SW 1271 (cell line): ENCODE measurements at places on chromosomes 11 and 22.

DNA sequence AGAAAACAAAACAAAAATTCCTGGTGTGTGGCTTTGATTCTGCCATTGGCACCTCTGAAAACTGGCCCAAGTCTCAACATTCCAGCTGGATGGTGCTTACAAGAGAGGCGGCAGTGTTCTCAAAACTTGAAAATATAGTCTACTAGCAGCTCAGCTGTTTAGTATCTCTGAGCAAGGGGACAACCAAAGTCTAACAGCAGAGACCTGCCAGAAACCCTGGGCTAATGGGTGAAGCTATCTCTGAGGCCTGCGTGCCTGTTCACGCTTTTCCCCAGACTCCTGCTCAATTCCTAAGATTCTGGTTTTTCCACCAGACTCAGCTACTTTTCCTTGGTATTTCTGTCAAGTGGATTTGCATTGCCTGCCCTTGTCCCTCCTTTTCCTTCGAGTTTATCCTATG is 17.9 kb downstream of the TMEM218 start:
- DNase-seq: no peak

DNA sequence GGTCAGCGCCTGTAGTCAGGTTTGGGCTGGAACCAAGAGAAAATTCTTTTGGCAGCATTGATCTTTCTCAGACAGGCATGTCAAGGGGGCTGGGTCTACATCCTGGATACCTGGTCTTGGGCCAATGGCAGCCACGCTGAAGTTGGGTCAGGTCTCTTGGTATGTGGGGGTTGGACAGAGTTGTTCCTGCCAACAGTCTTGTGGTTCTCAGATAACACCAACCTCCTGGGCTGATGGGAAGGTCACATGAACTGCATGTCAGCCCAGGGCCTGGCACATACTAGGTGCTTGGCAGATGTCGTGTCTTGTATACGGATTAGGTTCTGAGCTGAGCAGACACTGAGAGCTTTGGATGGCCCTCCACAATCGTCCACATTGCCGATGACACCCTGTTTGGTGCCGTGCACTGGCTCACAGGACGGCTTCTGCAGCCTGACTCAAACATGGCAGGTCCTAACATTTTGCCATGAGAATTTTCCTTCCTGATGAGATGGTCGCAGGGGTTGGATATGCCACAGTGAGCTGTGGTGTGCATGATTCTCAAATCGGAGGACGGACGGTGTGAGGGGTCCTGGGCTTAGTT is 42.0 kb downstream of the FBLN1 start:
- no peak for DNase-seq

DNA sequence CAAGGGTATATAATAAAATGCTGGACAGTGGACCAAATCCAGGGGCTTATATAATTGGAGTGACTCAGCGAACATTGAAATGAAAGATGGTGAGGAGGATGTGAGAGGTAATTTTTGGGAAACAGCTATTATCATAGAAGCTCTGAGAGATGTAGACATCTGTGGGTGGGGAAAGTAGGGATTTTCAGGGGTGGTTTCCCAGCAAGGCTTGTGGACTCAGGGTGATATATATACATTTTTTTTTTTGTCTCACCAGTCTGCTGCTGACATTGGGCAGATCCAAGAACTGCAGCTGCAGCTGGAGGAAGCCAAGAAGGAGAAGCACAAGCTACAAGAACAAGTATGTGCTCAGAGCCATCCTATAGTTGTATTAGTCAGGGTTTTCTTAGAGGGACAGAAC is 208.1 kb downstream of the MYO18B start:
- no peak for DNase-seq

GRCh38 chr11:18772211-18772610 is 19.4 kb downstream of the PTPN5 start:
- DNase-seq: no peak

- DNase-seq: no peak
Measured at GRCh38 chr11:315516-315994, 1.7 kb downstream of the IFITM1 start.

DNA sequence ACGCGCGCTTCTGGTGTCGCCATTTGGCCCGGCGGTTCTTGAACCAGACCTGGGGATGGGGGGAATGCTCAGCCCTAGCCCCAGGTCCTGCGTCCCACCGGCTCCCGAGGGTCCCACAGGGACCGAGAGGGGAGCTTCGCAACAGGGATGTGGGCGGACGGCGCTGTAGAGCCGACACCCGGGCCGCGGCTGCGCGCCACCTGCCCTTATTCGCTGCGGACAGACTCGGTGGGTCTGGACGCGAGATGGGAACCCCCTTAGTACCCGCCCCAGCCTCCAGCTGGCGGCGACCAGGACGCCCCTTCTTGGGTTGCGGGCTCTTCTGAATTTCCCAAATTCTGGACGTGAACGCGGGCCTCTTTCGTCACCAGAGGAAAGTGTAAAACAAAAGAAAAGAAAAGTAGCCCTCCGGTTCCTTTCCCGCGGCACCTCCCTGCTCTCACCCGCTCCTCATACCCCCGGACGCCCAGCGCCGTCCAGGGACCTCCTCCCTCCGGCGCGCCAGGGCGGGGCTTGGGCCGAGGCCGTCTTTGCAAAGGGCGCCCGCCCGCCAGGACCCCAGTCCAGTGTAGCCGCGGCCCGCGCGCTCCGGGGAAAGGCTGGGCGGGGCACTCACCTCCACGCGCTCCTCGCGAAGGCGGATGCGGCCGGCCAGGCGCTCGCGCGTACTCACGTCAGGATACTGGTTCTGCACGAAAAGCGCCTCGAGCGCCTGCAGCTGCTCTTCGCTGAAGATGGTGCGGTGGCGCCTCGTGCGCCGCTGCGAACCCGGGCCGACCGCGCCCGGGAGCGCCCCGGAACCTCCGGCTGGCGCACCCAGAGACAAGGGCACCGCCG is 827 bp downstream of the GSC2 start:
- no peak for DNase-seq

DNA sequence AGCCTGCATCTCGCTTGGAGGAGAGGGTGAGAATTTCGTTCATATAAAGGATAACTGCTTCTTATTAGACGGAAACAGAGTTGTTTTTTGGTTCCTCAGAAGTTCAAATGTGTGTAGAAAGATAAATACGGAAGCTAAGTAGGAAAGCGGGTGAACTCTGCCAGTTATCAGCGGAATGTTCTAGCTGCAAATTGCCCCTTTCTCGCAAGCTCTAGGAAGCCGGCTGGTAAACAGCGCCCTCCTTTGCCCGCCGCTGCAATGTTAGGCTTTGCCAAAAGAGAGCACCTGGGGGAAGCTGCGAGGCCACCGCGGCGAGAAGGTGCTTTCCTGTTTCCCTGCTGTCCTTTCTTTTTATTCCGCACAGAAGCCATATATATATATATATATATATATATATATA is 67.0 kb downstream of the IGLL5 start:
- DNase-seq: no peak

- no peak for DNase-seq
Measured at GRCh38 chr11:92111287-92111686, 113.3 kb upstream of the FAT3 start.

DNA sequence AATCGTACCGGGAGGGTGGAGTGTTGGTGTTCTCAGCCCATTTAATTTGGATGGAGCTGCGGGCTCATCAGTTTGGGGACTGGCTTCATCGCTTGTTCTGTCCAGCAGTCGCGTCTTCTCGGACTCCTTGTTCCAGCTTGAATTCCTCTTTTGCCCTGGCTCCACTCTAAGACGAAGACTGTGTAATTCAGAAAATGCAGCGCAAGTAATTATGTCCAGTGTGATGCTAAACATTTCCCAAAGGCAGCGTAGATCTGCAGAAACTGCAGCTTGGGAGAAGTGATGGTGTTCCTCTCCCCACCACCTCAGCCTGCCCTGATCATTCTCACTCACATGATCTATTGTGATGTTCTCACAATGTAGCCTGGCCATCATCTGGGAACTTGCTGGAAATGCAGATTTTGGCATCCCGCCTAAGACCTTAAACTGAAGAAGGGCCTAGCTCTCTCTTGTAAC is 666 bp downstream of the SLC25A18 start:
- no peak for DNase-seq

GRCh38 chr11:130549393-130549999 is 101.1 kb downstream of the ADAMTS15 start:
- DNase-seq: no peak

DNA sequence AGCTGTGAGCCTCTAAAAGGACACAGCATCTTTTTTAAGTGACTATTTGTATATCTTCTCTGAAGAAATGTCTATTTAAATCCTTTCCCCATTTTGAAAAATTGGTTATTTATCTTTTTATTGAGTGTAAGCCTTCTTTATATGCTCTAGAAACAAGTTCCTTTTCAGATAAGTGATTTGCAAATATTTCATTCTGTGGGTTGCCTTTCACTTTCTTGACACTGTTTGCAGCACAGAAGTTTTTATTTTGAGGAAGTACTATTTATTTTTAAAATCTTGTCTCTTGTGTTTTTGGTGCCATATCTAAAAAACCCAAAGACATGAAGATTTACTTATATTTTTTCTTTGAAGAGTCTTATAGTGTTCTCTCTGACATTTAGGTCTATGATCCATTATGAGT is 40.1 kb upstream of the LYVE1 start:
- DNase-seq: no peak

DNA sequence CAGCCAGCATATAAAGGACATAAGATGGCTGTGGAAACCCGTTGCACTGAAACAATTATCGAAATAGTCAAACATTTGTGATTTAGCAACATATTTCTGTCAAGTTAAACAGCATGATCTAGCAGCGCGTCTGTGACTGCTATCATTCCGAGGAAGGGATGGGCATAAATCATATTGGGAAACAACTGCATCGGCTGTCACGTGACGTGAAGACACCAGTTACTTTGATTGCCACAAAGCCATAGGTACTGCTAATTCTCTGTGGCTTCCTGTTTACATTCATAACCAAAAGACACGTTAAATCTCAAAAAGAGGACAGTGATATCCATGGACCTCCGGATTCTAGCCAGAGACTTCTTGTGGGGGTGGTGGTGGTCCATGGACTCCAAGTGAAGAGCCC is 87.8 kb downstream of the CACNA1I start:
- no peak for DNase-seq

GRCh38 chr11:43837879-43838278 is 42.8 kb upstream of the ALKBH3 start:
- no peak for DNase-seq

DNA sequence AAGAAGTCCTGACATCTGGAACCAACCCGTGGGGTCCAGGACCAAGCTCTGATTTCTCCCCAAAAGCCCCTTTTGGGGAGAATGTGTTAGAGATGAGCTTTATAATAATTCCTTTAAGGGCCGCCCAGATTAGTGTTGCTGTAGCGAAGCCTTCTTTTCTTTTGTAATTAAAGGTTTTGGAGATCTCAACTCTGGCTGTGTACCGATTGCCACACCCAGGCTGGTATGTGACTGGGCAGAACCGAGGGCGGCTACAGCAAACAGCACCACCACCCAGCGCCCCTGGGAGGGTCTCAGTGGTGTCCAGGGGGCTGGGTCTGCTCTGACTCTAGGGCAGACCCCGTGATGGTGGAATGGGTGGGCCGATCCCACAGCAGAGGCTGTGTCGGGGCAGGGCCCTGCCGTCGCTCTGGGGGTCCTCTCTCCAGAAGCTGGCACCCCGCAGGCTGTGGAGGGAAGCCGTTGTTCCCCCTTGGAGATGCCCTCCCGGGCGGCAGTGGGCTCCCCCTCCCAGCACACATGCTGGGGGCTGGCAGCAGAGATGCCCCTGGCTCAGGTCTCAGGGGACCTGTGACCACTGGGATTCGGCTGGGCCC is 31.0 kb downstream of the TPCN2 start:
- DNase-seq: no peak

- DNase-seq: no peak
Measured at GRCh38 chr11:17747131-17747955, 12.8 kb downstream of the KCNC1 start.

GRCh38 chr22:24744638-24745037 is 29.9 kb downstream of the PIWIL3 start:
- no peak for DNase-seq

GRCh38 chr11:116710762-116711161 is 62.0 kb downstream of the BUD13 start:
- no peak for DNase-seq

- no peak for DNase-seq
Measured at GRCh38 chr11:19345848-19346681, 105.3 kb upstream of the E2F8 start.

DNA sequence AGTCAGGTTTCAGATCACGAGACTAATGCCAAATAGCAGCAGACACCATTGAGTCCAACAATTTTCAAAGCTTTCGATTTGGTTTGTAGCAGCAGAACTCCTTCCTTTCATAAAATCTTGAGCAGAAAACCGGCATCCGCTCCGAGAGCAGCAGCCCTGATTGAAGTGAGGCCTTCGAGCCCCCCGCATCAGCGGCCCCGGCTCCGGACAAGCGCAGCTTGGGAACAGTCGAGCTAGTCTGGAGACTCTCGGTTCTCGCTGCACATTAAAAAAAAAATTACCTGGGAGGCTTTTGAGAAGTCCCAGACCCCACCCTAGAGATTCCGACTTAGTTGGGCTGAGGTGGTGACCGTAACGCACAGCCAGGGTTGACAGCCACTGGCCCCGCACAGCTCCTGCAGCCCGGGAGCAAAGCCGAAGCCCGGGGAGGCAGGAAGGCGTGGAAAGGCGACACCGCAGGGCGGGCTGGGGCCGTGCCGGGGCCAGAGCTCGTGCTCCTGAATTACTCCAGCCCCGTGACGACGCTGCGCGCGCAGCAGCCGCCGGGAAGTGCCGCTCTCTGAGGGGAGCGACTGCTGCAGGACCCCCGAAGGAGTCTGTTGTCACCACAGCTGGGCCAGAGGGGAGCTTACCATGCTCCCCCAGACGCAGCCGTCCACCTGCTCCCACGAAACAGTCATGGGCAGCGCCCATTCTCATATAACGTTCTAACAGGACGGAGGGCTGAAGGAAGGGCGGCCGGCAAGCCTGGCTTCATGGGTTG is 57.8 kb downstream of the SPATA19 start:
- DNase-seq: no peak

DNA sequence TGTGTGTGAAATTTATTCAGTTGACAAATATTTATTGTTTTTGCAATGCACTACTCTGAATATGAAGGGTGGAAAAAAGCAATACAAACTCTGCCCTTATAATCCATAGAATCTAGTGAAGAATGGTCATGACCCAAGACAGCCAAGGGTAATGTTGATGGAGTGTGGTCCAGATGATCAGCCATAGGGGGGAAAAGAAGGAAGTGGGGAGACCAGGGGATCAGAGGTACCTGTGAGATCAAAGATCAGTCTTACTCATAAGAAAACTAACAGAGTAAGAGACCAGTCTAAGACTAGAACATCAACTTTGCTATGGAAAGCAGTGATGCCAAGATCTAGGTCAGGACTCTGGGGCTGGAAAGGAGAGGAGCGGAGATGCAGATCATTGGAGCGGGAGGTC is 47.0 kb upstream of the ETS1 start:
- no peak for DNase-seq

- no peak for DNase-seq
Measured at GRCh38 chr11:127859941-127860354, 727.4 kb downstream of the ETS1 start.

GRCh38 chr22:44855855-44856254 is 103.5 kb downstream of the ARHGAP8 start:
- DNase-seq: no peak
